ENCODE measurements at places on chromosomes 2 and 18.

- no peak for DNase-seq
Measured at GRCh38 chr2:102782933-102783332, 21.1 kb downstream of the TMEM182 start.

GRCh38 chr18:68847219-68847837, 49.4 kb downstream of the CCDC102B start:
- no peak for DNase-seq

DNA sequence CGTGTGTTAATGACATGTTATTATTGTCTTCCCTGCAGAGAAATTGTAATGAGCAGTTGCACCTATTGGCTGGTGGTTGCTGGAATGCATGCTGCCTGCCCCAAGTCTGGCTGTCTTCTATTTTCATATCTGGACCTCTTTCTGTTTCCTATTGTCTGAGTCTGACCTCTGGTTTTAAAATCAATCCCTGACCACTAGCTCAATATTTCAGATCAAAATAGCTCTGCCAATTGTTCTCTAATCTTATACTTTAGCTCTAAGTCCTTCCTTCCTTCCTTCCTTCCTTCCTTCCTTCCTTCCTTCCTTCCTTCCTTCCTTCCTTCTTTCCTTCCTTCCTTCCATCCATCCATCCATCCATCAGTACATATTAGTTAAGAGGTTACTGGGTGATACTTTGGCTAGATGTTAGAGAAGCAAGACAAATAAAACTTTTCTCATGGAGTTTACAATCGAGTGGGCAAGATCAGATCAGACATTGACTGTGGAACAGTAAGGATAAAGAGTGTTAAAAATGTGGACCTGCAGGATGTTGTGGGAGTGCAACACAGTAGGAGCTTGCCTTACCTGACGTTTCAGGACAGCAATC, 417.1 kb downstream of the SOCS6 start:
- no peak for DNase-seq

DNA sequence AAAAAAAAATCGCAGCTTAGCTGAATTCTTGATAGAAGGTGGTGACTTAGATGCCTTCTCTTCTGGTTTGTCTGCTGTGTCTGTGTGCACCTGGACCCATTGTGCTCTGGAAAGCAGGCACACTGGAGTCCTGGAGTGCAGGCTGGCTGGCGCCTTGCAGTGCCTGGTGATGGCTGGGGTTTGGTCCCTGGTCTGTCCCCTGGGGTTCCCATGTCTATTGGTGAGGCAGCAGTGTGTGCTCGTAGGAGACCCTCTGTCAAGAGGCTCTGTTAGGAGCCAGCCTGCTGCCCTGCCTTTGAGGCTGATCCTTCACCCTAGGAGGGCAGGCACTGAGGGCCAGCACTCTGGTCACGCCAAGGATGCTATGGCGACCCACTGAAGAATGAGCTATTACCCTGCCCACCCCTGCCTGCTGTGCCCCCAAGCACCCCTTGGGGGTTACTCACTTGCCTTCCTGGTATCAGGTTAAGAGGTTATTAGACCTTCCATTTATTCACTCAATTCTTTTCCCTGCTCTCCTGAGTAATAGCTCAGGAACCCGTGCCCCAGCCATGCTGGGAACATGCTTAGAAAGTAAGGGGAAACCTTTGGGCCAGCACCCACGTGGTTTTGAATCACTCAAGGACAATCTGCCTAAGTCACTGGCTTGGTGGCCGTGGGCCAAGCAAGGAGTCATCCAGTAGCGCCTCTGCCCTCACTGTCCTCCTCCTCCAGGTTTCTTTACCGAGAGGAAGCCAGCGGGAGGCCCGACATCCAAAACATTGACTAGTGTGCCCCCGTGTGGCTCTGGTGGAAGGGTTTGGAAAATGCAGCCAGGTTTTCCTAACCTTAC, 284.5 kb downstream of the PRKCE start:
- DNase-seq, result no peak

DNA sequence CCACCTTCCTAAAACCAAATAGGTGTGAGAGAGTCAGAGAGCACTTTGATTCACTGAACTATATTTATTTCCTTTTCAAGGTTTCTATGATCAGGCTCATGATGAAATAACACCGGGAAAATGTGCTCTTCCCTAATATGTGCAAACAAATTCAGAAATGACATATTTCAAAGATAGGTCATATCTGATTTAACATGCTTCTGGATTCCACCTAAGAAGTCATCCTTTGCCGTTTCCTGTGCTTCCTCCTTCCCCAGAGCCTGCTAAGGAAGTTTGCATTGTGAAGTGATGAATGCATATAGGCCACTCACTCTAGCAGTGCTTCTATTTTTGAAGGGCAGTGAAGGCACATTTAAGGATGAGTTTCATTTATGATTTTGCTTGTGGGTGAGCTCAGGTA, 327.6 kb downstream of the TDRD15 start:
- no peak for DNase-seq
